ENCODE measurements at places on chromosomes 6 and 20. TPM values are rescaled to one million over a fixed set of nuclear protein-coding genes. Genes with fewer than 3 reads are reported as not detected.

- no peak for DNase-seq
Measured at GRCh38 chr6:149140910-149141290, 176.6 kb upstream of the TAB2 start.

GRCh38 chr20:33474963-33475362 is 14.9 kb upstream of the CBFA2T2 start:
- DNase-seq: no peak

CST4 gene
- total RNA-seq: not detected

- no peak for DNase-seq
Measured at GRCh38 chr6:2980465-2980855, 9.1 kb upstream of the SERPINB6 start.

- no peak for DNase-seq
Measured at GRCh38 chr20:40958598-40958997, 70.0 kb upstream of the TOP1 start.
